ENCODE measurements at places on chromosomes 3 and 15.
A peak's percentile ranks its signal among the peaks of the same experiment; 100 is the strongest.

DNA sequence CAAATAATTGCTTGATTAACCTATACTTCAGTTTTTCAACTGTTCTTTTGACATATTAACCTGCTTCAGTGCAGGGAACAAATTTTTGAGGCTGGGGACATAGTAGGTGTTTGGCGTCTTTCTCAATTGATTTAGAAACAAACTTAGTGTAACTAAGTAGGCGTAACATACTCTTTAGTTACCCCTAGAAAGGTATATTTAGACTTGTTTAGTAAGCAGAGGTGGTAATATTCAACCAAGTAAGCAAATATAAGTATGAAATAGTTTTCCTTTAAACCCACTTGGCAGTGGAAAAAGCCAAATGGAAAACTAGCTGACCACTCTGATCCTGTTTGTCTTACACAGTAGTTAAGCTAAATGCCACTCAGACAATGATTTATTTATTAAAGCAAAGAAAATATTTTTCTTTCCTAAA lies 113.2 kb downstream of the MBNL1 start:
- ATAC-seq, result no peak

DNA sequence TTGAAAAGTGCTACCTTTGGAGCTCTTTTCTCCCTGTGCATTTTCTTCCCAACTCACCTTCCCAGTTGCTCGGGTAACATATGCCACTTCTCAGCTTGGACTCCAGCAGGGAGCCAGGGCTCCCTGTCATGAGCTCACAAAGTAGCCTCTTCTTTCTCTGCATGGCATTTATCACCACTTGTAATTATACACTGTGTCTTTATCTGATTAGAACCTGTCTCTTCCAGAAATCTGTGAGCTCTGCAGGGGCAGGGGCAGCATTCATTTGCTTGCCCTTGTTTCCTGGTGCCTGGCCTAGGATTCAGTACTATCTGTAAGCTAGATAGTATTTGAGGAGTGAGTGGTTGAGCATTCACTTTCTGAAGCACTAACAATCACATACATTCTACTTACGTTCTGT lies 100.9 kb downstream of the CLSTN2 start:
- no peak for ATAC-seq

- no peak for ATAC-seq
Observed at GRCh38 chr3:67311440-67311839, 313.3 kb downstream of the KBTBD8 start.

DNA sequence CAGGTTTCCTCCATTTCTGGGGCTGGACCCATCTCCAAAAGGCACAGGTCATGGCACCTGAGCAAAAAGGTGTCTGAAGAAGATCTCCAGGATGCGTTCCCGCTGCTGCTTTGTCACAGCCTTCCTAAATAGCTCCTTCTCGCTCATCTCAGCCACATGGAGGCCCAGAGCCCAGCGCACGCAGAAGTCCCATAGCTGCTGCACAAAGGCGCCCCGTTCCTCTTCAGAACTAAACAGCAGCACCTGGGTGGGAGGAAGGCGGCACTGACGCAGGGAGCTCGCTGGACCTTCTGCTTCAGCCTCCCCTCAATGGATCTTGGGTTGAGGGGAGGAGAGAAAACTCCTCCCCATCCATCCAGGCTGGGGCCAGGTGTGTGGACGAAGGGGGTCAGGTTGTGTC lies 8.4 kb downstream of the DUOX2 start:
- ATAC-seq, result no peak

DNA sequence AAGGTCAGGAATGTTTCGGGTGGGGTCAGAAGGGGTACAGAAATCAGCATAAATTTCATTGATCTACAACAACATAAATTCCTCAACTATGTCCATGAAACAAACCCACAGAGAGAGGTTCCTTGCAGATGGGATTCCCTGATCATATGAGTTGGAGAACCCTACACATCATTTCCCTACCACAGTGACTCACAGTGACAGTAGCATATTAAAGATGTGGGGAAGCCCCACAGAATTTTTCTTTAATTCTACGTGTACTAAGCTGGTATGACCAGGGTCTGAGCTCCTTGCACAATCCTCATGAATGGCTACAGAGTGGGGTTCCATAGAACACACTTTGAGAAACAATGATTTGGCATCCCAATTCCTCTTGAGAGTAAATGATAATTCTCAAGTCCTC lies 116.9 kb upstream of the RAD18 start:
- ATAC-seq, result peak; percentile 84

- no peak for ATAC-seq
Observed at GRCh38 chr3:14831916-14832450, 13.2 kb downstream of the FGD5 start.

DNA sequence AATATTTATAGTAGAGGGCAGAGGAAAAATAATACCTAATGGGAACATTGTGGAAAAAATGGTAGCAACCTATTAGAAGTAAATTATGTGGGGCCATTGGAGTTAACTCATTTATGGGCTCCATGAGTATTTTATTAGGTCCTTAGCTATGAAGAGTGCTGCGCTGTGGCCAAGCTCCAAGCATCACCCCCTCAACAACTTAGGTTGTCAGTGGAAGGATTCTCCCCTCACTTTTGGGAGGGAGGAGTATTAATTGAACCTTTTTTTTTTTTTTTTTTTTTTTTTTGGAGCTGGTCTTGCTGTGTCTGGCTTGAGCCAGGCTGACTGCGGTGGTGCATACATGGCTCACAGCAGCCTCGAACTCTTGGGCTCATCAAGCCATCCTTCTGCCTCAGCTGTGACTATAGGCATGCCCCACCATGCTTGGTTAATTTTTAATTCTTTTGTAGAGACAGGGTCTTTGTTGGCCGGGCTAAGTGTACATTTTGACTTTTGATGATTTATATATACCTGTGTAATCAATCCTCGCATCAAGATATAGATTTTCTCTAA lies 45.2 kb downstream of the TRIM71 start:
- ATAC-seq, result no peak

- no peak for ATAC-seq
Observed at GRCh38 chr15:75235760-75236729, 22.1 kb upstream of the GOLGA6C start.

- peak; percentile 89 for ATAC-seq
Observed at GRCh38 chr3:129383292-129383860, 45.1 kb downstream of the EFCAB12 start.

DNA sequence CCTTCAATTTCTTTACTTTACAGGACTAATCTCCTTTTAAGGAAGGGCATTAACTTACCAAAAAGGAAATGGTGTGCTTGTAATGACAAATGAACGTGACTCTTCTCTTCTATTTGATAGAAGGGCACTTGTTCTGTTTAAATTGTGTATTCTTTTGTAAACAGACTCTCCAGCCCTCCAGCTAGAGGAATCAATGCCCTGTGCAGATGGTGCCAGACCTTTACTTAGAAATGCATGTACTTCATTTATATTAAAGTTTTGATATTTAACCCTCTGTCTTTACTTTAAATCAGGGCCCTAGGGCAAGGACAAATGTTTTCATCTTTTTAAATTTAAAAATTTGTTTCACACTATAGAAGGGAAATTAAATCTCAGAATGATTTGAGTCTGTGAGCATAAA lies 355.1 kb downstream of the GBE1 start:
- no peak for ATAC-seq

DNA sequence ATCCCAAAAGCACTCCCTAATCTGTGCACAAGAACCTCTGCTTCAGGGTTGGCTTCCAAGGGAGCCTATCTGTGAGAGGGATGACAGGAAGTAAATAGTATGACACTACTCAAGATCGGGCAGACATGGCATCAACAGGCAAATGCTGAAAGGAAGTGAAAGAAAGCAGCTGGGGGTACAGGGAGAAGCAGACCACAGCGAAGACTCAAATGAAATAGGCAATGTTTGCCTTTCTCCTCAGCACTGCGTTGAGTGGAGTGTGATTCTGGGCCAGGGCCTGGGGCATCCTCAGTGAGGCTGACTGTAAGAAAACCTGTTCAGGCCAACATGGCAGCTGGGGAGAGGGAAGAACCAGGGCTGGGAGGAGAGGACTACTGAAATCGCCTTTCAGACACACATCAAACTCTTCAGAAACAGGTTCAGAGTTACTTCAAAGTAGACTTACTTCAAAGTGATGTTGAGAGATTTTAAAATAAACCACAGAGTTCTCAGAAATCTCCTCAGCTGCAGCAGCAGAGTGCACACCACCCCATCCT lies 96.6 kb downstream of the SLC9A9 start:
- ATAC-seq, result peak; percentile 62

DNA sequence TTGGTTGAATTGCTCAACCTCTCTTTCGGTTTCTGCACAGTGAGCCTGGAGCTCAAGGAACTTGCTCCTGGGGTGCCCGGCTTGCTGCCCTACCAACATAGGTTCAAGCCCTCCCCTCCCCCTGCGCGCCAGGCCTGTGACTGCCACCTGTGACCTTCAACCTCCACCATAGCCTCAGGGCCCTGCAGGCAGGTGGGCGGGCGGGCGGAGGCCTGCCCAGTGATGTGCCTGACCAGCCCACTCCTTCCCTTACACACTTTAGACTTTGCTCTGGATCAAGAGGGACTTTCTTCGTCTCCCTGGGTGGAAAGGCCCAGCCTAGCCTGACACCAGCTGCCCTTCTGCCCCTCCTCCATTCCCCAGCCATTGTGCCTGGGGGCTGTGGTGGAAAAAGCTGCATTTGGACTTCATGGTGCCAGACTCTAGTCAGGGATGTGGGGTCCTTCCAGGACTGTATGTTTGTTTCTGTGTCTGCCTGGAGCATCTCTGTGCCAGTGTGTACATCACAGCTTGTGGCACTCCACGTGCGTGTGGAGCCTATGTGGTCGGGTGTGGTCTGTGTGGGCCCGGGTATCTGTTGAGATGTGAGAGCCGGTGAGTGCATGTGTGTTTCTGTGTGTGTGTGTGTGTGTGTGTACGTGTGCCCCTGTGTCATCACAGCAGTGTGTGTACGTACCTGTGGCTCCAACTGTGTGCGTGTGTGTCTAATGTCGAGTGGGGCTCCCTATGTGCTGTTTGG lies 9.5 kb downstream of the PRKCD start:
- peak; percentile 61 for ATAC-seq

- no peak for ATAC-seq
Observed at GRCh38 chr3:130900959-130901358, 7.1 kb downstream of the ATP2C1 start.

DNA sequence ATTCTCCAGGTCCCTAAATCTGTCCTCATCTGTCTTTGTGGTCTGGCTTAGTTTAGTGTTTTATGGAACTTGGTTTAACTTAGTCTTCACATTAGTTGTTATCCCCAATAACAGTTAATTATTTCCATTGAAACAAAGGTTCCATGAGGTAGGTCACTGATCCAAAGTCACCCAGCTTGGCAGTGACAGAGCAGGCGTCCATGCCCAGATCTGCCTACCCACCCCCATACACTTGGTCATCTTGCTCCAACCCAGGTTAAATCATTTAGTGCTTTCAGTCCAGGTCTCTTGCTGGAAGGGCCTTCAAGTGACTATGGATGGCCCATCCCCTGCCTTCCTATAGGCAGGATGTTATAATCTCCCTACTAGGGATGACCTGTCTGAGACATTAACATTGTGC lies 127.4 kb downstream of the MYRIP start:
- no peak for ATAC-seq

GRCh38 chr15:44193651-44194322 lies 1.3 kb downstream of the FRMD5 start:
- ATAC-seq, result no peak

- no peak for ATAC-seq
Observed at GRCh38 chr3:195613468-195614069, 29.8 kb upstream of the APOD start.

- no peak for ATAC-seq
Observed at GRCh38 chr15:29674661-29675533, 147.4 kb downstream of the TJP1 start.

GRCh38 chr15:27457766-27458165 lies 486.8 kb downstream of the GABRG3 start:
- ATAC-seq, result no peak

DNA sequence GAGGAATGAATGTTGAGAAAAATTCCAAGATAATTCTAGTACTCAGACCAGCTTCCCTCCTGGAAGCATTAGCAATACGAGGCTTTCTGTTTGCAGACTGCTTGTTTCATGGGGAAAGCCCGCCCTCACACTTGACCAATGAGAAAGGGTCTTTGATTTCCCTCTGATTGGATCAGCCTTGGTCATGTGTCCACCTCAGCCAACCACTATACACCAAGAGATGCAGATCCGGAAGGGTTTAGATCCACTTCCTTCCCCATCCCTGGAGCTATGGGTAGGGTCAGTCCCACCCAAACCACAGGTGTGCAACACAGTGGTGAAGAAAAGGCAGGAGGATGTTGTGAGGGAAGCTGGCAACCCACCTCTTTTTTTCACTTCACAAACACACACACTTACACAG lies 154.7 kb downstream of the SV2B start:
- ATAC-seq, result no peak

DNA sequence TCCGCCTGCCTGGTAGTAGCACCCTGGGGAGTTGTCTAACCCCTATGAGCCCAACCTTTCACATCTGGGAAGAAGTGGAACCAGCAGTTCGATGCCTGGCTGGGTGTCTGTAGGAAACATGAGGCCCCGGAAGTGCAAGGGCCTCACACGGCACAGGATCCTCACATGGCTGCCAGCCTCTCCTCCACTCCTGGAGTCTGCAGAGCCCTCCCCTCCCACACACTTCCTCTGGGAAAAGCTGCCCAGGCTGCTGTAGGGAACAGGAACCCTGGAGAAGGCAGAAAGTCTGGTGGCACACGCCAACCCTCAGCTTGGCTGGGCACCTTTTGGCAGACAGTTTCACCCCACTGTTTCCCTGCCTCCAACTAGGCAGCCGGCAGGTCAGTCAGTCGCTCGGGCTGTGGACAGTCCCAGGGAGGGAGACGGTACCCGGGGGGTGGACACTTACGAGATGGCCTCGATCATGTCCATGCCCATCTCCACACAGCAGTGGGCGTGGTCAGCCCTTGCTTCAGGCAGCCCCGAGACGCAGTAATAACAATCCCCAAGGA lies 118.4 kb downstream of the ADCY5 start:
- no peak for ATAC-seq

- ATAC-seq, result no peak
Observed at GRCh38 chr3:104206925-104207324, 1159.8 kb upstream of the ALCAM start.

Measured in activated CD4-positive, CD25-positive, alpha-beta regulatory T cell treated with anti-CD3 and anti-CD28 coated beads, Interleukin-2, amount 50 U/mL, for 24 hours (primary cell).